HAP-1 (cell line): ENCODE measurements at places on chromosomes 5 and 9.

DNA sequence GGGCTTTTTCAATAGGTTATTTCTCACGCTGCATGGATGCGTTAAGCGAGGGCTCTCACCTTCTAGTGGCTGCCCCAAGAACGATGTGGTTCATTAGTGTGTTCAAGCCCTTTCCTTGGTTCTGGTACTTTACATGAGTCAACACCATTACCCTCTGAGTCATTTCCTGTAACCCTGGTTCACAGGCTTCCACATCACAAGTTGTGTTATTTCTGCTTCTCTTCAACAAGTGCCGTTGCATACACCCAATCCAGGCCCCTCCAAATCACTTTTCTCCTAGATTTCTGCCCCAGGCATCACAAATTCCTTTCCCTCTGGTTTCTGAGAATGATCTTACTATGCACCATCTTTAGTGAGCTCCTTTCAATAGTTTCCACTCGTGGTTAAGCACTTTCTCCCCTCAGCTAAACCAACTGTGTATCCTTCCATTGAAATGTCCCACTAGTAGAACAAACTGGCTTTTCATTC lies 69.5 kb upstream of the RAD23B start:
- DNase-seq: no peak

DNA sequence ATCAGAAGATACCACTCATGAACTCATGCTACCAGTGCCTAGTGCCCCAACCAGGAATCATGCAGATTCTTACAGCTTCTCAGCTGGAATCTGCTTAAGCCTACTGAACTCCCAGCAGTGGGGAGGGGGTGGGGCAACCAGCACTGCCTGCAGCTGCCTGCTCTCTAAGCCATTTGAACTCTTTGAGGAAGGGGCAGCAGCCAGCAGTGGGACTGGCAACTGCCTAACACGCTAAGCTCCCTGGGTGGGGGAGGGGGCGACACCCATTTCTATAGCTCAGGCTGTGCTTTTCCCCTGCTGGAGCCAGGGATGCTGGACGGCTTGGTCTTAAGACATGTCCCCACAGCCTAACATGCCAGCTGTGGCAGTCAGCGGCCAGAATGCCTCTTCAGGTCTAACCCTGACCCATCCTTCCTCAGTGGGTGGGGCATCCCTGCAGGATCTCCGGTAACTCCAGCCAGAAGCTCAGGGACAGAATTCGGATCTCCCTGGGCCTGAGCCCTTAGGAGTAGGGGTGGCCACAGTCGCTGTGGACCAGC lies 889.7 kb downstream of the CDH9 start:
- no peak for DNase-seq

DNA sequence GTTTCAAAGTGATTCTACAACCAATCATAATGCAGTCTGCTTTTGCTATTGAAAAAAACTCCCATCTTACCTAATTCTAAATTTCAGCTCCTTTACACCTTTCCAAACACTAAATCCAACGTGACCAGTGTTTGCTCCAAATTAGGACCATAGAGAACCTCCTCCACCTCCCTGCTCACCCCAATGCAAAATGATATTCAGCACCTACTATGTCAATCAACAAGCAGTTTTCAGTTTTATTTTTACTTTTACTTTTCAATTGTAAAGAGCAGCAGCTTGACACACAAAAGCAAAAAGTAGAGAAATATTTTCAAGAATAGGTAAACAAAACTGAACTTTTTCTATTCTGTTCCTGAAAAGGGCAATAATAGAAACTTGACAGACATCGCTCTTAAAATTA lies 3.4 kb downstream of the FAM13B start:
- DNase-seq: no peak

DNA sequence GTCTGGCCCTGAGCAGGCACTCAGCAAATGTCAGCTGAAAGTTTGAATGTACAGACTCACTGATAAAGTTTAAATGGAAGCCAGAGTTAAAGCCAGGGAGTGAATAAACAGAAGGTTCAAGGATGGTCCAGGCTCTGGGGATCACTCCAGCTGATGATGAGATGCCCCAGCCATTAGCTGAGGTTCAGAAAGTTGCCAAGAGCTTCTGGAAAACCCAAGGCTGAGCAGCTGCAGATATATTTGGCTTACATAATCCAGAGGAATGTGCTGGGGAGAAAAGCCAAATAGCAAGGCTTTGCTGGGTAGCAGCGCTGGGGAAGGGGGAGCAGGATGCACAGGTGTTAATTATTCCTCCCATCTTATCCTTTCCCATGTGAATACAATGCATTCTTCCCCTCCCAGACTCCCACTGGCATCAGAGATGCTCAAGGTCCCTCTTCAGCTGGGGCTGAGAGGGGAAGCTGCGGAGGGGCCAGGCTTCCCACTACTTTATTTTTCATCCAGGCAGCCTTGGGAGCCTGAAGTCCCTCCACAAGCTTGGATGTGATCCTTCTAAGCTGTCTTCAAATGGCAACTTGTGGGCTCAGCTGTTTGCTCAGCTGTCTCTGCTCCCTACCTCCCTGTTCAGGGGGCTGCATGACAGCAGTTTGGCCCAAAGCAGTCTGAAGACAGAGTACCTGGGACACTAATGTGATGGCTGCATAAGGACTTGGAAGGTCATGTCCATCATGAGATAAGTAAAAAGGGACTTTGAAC lies 341.2 kb downstream of the TRIM32 start:
- DNase-seq: no peak

DNA sequence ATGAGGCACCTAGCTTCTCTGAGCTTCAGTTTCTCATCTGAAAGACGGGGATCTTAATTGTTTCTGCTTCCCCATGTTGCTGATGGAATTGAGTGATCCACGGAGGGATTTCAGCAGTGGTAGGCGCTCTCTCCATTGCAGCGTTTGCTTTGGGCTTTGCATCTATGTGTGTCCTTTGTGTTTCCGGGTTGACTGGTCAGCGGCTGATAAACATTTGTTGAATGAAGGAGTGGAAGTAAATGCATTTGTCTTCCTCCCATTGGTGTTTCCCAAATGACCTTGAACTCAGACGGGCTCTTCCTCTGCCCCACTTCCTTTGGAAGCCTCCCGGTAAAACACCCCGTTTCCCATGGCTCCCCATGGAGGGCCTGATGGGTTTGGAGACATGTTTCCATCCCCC lies 117.2 kb downstream of the GAPVD1 start:
- no peak for DNase-seq

DNA sequence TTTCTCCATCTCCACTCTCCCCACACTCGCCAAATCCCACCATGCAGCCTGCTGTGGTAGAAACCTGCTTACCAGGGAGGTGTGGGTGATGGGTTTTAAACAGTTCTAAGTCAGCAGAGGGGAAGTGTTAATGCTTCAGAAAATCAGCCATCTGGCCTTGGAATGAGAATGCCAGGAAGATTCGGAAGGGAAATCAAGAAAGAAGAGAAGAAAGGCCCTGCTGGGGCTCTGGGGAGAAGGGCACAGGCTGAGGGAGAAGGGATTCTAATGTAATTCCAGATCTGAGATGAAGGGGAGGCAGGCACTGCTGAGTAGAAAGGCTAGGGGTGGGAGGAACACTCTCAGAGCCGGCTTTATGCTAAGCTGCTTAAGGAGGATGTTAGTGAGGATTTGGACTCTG lies 434.7 kb upstream of the DMAC1 start:
- no peak for DNase-seq

- no peak for DNase-seq
These were observed 60.1 kb upstream of the BRINP1 start for GRCh38 chr9:119429302-119429701.

GRCh38 chr5:109580225-109580624 lies 109.5 kb upstream of the MAN2A1 start:
- DNase-seq: no peak

- DNase-seq: no peak
These were observed 86.9 kb upstream of the TMEM161B start for GRCh38 chr5:88355490-88356050.

DNA sequence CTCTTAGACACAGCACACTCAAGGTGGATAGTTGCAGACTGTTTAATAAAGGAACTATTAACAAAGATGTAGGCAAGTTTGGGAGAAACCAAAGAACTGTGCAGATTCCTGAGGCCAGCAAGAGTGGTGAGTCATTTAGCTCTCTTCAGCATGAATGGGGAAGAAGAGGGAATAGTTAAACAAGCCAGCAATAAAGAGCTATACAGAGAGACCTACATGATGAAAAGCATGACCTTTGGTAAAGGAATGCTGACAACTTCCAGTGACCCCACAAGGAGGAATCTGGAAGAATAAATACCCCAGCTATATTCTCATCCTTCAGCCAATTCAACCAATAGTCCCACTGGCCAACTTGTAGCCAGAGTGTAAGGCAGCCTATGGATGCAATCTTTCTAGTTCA lies 706.0 kb upstream of the GRAMD2B start:
- no peak for DNase-seq

GRCh38 chr9:114410910-114411309 lies 23.1 kb upstream of the AKNA start:
- no peak for DNase-seq

- DNase-seq: no peak
These were observed at the start of gene SLCO6A1 for GRCh38 chr5:102498271-102499034. TSS of gene SLCO6A1 (minus strand) at chr5:102499001. CDS start at chr5:102498844, 157 bp downstream.

DNA sequence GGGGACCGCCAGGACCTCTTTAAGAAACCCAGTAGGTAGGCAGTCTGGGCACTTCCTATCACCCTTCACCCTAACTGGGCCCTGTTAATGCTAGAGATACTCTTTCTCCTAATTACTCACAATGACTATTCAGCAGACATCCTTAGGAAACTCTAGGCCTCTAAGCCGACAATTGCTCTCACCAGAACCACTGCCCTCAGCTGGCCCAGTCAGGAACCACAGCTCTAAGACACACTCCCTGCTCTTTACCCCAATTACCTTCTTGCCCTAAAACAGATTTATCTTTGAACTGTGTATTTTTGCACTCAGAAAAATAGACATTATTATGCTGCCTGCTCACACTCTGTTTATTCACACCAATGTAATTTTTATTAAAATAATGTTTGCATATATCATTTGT lies 432.6 kb upstream of the SLC30A5 start:
- DNase-seq: no peak
